ENCODE measurements at places on chromosomes 13 and 19.

- peak; percentile 80 for DNase-seq
Observed at GRCh38 chr19:15449620-15450527, at the start of gene WIZ. Gene WIZ (minus strand): TSS chr19:15449956. CDS start chr19:15448307, 1,649 bp downstream.

- DNase-seq = no peak
Observed at GRCh38 chr19:56321989-56322440, 7.4 kb upstream of the ZSCAN5A start.

- DNase-seq = peak; percentile 42
Observed at GRCh38 chr13:50126993-50127725, 111.9 kb downstream of the KCNRG start.

DNA sequence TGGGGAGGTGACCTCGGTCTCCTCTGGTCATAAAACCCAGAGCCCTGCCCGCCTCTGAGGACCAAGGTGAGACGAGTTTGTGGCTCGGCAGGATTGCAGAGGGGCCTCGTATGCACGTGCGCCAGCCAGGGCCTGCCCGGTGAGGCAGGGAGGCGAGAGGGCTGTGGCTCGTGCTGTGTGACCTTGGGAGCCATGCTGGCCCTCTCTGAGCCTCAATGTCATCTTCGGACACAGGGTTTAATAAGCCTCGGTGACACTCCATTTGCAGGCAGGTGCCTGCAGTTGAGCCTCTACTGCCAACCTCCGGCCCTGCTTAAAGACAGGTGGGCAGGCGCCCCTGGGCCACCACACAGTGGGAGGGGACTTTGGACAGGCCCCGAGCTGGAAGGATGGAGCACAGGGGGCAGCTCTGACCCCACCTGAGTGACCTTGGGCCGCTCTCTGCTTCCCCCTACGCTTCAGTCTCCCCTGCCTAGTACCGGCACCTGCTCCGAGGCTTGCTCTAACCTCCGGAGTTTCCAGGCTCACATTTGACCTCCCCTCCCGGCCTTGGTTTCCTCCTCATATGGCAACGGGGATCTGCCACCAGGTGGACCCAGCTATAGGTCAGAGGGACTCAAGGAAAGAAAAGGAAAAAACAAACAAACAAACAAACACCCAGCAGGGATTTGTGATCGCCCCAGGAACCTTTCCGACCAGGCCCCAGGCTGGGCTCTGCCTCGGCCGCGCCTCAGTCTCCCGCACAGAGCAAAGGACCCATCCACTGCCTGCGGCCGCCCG is 3.1 kb downstream of the ZBTB7A start:
- DNase-seq = no peak

DNA sequence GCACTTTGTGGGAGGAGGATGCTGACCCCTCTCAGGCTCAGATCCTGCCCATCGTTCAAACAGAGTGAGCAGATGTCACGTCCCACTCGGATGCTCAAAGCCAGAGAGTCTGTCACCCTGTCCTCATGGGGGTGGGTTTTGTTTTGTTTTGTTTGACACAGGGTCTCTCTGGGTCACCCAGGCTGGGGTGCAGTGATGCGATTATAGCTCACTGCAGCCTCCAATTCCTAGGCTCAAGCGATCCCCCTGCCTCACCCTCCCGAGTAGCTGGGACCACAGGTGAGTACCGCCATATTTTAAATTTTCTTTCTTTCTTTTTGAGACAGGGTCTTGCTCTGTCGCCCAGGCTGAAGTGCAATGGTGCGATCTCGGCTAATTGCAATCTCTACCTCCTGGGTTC is 4.0 kb downstream of the ADGRE2 start:
- no peak for DNase-seq

- no peak for DNase-seq
Observed at GRCh38 chr19:58325311-58326022, 1.3 kb upstream of the ZSCAN22 start.

DNA sequence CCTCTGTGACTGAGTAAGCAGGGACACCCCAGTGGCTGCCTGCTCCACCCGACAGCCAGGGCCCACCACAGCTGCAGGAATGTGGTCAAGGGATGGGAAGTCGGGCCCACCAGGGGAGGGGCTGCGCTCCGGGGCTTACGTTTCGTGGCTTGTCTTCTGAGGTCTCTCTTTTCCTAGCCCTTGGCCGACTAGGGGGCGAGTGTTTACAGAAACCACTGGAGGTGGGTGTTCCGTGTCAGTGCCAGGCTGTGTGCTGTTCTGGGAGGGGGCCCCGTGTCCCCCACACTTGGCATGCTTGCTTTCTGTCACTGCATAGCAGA is 4.5 kb downstream of the ADAT3 start:
- no peak for DNase-seq

- DNase-seq = no peak
Observed at GRCh38 chr13:44110091-44110621, 230.5 kb downstream of the LACC1 start.

All from activated effector memory CD4-positive, alpha-beta T cell treated with Interleukin-2 at 50 U/mL for 16 hours (primary cell).